Right lung (tissue), 10 donors: ENCODE measurements at places on chromosomes 13 and 19. TPM values are rescaled to one million over a fixed set of nuclear protein-coding genes. Genes with fewer than 3 reads are reported as not detected.

CEBPA gene
- polyA plus RNA-seq, result 10.7 TPM

CD209 gene
- polyA plus RNA-seq, result 3.2 TPM

ADPRHL1 gene
- 1.3 TPM for polyA plus RNA-seq

TNFSF9 gene
- polyA plus RNA-seq, result 0.83 TPM

TNFRSF19 gene
- polyA plus RNA-seq, result 106 TPM
